ENCODE measurements at places on chromosomes 11 and 22.

DNA sequence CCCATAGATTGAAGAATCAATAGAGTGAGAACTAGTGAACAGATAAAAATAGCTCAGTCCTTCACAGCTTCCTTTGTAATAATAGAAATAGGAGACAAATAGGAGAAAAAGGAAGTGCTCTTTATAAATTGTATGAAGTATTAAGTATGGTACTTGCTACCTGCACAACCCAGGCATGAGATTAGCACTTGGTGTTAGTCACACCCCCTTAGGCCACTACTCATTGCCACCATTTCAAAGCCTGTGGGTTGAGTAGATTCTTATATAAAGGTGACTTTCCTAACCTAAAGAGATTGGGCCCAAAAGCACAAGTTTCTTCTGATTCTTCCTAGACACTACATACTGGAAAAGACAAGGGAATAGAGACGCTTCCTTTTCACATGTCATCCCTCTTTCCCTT lies 37.7 kb upstream of the ADORA2A start:
- no peak for DNase-seq

DNA sequence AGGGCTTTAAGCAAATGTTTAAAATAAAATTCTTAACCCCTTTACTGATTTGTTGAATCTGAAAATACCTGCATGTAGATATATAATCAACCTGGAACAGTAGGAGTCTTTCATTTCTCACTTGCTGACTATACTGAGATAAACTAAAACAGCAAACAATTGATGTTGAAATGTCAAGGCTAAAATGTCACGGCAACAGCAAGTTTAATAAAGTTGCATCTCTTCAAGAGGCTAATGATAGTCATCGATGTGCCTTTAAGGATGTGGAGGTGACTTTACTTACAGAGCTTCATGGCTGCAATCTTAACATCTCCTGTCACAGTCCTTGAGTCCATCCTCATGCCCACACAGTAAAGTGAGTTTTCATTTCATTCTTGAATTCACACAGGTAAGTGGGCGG lies 3.6 kb upstream of the PRRG4 start:
- DNase-seq: no peak

DNA sequence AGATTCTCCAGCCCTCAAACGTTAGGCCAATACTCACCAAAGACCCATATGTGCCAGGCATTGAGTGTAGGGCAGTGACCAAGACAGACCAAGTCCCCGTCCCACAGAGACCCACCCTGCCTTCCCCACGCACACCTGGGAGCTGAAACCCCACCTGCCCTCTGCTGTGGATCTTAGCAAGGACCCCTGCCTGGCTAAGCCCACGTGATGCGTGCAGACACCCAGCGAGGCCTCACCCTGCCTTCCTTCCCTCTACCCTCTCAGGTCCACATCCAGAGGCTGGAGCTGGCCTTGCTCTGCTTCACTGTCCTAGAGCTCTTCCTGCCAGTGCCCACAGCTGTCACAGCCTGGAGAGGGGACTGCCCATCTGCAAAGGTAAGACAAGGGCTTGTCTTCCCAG lies 10.2 kb downstream of the MS4A10 start:
- DNase-seq: no peak

DNA sequence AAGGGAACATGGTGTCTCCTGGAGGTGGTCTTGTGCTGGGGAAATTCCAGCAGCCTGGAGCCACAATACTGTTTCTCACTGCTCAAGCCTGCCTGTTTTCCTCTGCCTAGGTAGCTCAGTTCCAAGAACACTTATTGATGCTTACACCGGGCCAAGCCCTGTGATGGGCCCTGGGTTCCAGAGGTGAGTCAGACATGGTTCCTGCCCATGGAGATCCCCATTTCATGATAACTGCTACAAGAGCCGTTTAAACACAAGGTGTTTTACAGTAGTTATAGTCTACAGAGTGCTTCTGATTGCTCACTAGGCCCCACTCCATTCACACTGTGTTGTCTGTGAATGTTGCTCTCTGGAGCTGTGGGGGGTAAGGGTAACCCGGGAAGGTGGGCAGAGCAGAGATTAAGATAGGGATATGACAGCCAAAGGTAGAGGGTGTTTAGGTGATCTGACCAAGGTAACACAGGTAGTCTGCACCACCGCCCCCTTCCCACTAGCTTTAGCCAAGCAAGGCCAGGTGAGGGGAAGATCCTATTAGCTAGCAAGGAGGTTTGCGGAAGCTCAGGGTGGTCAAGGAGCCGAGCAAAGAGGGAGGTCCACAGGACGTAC lies 696 bp upstream of the MICAL2 start:
- no peak for DNase-seq

DNA sequence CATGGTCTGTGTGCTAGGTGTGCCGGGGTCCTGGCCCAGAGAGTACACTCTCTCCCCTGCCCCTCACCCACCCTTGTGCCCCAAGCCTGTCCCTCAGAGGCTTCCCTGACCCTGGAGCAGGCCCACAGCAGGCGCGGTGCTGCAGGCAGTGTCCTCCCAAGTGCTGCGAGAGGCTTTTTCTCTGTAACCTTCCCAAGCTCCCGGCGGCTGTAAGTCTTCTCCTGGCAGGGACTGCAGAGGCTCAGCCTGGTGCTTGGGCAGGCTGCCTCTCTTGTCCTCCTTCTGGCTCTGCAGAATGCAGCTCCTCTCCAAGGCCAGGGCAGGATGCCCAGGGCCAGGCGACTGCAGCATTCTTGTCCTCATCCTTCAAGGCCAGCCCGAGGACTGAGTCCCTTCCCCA lies 15.9 kb downstream of the RFPL1 start:
- no peak for DNase-seq

DNA sequence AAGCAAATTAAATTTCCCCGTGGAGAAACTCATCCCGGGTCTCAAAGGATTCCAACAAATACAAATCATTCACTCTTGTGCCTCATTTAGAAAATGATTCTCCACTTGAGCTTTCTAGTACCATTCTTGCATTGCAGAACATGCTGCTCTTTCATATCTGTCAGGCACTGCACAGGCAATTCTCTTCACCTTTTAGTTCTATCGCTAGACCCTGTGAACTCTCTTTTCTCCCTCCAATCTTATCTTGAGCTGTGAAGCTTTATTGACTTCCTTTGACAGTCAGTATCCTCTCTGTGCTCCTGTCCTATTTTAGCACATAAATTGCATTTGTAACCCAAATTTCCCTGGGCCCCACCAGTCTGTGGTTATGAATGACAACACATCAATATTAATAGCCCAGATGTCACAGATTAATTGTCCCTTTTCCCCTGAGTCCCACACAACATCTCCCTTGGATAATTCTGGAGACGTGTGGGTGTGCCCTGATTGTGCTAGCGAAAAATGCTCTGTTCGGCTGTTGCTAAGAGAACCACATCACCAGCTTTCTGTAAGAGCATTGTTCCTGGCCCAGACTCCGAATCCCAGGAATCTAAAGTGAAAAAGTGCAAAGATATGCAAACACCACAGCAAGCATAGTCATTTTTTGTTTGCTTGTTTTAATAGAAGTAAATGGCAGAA lies 22.4 kb upstream of the SC5D start:
- no peak for DNase-seq

DNA sequence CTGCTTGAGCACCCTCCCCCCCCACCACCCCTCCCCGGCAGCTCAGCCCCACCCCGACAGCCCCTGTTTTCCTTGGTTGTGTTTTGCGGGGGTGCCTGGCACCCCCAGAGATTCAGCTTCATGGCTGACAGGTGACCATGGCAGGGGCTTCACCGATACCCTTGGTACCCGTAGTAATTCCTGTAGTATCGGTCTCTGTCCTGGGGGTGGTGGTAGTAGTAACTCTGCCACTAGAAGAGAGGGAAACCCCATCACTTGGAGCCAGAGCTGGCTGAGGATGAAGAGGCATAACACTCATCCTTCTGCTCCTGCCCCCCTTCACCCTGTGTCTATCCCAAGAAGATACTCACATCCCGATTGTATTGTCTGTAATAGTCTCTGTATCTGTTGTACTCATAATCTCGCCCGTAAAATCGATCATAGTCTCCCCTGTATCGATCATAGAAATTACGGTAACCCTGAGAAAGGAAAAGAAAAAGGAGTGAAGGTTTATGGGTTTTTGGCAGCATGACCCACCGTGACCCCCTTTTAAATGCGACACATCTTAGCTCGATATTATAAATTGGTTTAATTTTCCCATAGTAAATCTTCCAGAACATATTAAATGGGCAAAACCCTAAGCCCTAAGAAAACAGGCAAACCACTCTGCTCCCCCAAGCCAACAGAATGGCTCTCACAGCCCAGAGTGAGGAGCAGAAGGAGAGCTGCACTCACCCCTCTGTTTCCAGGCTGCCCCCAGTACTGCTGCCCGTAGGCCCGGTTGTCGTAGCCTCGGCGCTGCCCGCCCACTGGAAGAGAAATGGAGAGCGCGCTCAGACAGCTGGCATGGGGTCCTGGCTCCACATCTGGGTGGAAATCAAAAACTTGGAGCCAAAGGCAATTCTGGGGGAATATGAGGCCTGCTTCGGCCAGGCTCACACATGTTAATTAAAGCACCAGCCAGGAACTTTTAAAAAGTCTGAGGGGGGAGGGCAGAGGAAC lies 8.0 kb downstream of the GNG3 start:
- DNase-seq: no peak

GRCh38 chr11:33040033-33040861 lies 875 bp downstream of the TCP11L1 start:
- DNase-seq: no peak

DNA sequence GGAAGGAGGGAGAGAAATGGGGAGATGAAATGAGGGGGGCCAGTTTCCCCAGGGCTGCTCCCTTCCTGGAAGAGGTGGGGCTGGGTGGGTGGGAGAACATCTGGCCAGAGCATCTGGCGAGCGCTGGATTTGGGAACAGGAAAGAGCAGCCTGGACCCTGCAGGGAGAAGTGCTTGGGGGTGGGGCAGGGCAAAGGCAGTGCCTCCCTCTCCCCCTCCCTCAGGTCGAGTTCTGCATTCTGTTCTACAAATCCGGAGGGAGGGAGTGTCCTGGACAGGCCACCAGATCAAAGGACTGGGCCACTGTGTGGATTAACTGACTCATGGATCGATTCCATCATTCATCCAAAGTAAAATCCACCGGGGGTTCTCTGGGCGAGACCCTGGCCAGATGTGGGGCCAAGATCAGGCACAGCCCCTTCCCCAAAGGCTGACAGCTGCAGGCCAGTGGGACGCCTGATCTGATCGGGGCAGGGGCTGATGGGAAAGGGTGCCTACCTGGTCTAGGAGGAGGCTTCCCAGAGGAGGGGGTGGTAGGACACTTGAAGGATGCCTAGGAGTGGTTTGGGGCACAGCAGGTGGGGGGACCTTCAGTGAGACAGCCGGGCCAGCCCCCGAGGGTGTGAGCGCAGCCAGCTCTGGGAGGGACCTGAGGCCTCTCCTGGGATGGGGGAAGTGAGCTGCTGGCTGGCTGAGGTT lies 57.5 kb downstream of the CACNA1I start:
- DNase-seq: no peak

Measured in NCI-H1048 (cell line).